D341Med (cell line): ENCODE measurements at places on chromosomes 3 and 15.
A peak's percentile ranks its signal among the peaks of the same experiment; 100 is the strongest.

GRCh38 chr3:72270072-72270681, 485.2 kb upstream of the PROK2 start:
- no peak for DNase-seq

DNA sequence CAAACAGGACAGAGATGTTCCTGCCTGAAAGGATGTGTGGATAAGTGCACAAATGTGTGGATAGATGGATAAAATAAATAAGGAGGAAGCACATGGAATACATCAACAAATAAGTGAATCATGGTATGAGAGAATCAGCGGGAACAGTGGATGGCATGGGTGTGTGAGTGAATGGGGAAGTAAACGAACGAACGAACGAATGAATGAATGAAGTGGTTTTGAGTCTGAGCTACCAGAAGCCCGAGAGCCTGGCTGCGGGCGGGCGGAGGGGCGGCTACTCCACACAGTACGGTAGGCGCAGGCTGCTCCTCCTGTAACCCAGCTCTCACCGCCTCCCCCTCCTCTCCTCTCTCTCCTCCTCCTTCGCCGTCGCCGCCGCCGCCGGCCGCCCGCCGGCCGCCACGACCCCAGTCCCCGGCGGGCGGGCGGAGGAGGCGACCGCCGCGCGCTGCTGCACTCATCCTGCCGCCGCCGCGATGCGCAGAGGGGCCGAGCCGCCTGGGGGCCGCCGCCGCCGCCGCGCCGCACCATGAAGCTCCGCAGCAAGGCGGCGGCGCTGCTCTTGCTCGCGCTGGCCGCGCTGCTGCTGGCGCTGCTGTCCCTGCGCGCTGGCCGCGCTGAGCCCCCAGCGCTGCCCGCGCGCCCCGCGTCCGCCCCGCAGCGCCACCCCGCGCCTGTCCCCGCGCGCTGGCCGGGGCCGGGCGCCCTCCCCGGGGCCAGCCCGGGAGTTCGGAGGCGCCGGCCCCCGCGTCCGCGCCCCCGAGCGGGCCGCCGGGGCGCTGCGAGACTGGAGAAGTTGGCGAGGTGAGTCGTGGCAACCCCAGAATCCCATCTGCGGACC, at the start of gene GXYLT2:
GXYLT2 (plus strand) TSS at position 342 of the 841 bp plus-strand sequence; CDS start at position 530, 188 bp downstream.
- DNase-seq = peak; percentile 86

- DNase-seq = peak; percentile 45
Observed at GRCh38 chr3:39808467-39809180, 785 bp upstream of the MYRIP start.

GRCh38 chr3:5423523-5423922, 236.0 kb downstream of the EDEM1 start:
- no peak for DNase-seq

GRCh38 chr15:93820566-93820965, 410.8 kb upstream of the MCTP2 start:
- no peak for DNase-seq

DNA sequence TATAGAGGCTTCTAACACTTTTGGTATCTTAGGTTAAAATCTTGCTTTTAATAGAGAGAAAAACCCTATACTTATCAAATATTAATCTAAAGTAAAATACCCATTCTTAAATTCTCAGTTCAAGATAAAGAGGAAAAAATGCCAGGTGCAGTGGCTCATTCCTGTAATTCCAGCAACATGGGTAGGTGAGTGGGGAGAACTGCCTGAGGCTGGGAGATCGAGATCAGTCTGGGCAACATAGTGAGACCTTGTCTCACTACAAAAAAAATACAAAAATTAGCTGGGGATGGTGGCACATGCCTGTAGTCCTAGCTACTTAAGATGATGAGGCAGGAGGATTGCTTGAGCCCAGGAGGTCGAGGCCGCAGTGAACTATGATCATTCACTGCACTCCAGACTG, 135.8 kb downstream of the CLASP2 start:
- DNase-seq = no peak

DNA sequence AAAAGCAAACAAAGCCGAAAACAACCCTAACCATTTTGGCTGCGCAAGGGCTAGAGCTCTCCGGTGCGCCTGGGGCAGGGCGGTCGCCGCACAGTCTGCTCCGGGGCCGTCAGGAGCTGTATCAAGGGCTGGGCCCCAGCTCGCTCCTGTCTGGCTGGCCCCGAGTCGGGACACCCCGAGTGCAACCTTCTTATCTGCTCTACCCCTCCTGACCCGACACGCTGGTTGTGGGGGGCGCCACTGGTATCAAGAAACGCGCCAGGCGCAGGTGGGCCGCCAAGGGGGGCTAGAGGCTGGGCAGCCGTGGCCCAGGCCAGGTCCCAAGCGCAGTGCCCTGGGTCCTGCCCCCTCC, 36.0 kb downstream of the NR2F2 start:
- no peak for DNase-seq

DNA sequence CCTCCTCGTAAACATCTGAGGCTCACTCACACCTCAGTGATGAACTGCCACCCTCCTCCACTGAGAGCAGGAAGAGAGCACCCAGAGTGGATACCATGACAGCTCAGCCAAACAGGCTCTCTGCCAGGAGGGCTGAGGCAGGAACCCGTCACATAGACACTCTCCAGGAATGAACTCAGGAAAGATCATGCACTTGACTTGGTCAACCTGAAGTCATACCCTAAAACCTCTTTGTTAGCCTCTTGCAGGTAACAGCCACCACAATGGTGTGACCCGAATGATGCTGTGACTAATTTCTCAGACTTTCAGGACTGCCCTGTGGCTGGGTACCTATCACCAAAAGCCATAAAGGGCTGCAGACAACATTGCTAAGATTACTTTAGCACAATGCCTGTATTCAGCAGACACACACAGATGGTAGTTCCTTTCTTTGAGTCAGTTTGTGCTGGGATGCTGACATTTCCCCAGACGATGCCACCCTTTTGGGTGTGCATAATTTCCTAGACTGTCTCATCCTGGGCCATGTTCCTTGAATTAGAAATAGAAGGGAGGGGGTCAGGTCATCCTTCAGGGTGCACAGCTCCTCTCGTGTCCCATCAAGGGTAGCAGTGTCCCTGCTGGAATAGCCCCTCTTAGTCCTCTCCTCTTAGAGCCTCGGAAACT, 30.3 kb downstream of the CX3CR1 start:
- DNase-seq = no peak
